ENCODE measurements at places on chromosomes 3 and 15.

GRCh38 chr15:70995383-70995970, 102.9 kb downstream of the LRRC49 start:
- DNase-seq = no peak

DNA sequence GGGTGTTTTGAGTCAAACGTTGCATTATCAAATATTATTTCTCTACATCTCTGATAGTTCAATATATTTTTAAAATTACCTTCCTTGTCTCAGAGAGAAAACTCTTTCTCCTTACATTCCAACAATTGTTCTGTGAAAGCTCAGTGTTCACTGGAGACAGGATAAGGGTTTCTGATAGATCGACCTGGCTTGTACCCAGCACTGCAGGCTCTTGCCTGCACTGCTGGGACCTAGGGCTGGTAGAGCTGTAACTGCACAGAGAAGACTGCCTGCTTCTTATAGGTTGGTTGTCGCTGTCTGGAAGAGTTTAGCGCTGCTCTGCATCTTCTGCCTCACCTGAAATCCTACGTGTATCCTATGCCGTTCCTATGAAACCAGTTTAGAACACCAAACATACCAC, 249.9 kb upstream of the LRTM1 start:
- no peak for DNase-seq

- DNase-seq = no peak
Observed at GRCh38 chr3:11021611-11022011, 29.1 kb downstream of the SLC6A1 start.

DNA sequence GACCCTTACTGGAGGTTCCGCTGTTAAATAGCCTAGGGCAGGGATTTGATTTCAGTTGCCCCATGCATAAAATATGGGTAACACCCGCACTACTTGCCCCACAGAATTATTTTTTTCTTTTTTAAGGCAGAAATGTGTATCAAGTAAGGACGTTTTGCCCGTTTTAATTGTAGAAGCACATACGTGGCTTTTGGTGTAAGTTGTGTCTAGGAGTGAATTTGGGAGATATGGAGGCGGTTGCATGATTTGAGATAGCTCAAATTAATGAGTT, 636 bp upstream of the LRRC58 start:
- DNase-seq = no peak

DNA sequence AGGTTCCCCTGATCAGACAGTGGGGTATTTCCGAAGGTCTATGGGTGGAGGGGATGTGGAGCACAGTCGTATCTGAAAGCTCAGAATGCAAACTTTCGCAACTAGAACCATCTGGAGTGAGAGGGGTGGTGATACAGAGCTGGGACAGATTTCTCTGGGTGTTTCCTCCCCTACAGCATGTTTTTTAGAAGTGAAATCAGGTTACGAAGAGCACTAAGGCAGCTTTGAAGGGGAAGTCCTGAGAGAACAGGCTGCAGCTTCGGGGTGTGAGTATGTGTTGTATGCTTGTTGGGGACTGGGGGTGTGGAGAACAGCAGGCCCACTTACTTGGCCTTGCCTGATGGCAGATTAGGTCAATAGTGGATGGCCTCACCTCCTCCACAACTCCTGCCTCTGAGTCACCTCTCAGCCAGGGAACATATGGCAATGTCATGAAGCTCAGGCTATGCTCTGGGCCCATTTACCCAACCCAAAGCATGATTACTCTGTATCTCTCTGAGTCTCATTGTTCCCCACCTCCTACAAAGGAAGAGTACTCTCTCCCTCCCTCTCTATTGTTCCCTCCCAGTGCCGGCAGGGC, 107.2 kb upstream of the RASGRP1 start:
- DNase-seq = no peak

DNA sequence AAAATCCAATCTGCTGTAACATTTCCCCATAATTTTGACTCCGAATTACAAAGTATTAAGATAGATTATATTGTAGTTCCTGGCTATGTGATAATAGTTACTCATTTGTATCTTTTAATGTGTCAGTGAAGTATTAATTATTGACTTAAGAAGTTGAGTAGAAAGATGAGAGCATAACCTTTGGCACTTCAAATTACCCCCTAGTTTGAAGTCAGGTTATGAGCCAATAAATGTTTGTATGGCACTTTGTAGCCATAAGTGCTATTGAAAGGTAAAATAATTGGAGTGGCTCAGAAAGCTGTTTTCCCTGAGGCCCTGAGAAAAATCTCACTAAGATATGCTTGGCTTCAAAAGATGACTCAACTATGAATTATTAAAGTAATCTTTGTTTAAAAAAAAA, 31.0 kb downstream of the IREB2 start:
- no peak for DNase-seq

GRCh38 chr3:73746623-73747022, 121.9 kb upstream of the PDZRN3 start:
- no peak for DNase-seq

Data from activated CD4-positive, CD25-positive, alpha-beta regulatory T cell treated with anti-CD3 and anti-CD28 coated beads, Interleukin-2, amount 50 U/mL, for 72 hours (primary cell).